ENCODE measurements at places on chromosomes 11 and 22. TPM values are rescaled to one million over a fixed set of nuclear protein-coding genes. Genes with fewer than 3 reads are reported as not detected.

The EMID1 gene
- not detected for total RNA-seq

The LSP1 gene
- total RNA-seq = 181 TPM

The NCF4 gene
- total RNA-seq = 8.7 TPM

The MRGPRF gene
- total RNA-seq = not detected

The PLEKHB1 gene
- 16.0 TPM for total RNA-seq

The LINC01488 gene
- not detected for total RNA-seq

The TP53I11 gene
- total RNA-seq = 15.7 TPM

The SCGB2A2 gene
- total RNA-seq = not detected

The TMEM258 gene
- 191 TPM for total RNA-seq

The OR5F1 gene
- total RNA-seq = not detected

The MS4A6E gene
- total RNA-seq = not detected

The INS gene
- not detected for total RNA-seq

The TMEM9B gene
- 17.5 TPM for total RNA-seq

All from activated CD4-positive, alpha-beta memory T cell treated with anti-CD3 and anti-CD28 coated beads for 36 hours (primary cell).